CD14-positive monocyte (primary cell): ENCODE measurements at places on chromosomes 1 and 21.

- DNase-seq, result no peak
Measured at GRCh38 chr1:22850681-22851080, 122.0 kb downstream of the LACTBL1 start.

DNA sequence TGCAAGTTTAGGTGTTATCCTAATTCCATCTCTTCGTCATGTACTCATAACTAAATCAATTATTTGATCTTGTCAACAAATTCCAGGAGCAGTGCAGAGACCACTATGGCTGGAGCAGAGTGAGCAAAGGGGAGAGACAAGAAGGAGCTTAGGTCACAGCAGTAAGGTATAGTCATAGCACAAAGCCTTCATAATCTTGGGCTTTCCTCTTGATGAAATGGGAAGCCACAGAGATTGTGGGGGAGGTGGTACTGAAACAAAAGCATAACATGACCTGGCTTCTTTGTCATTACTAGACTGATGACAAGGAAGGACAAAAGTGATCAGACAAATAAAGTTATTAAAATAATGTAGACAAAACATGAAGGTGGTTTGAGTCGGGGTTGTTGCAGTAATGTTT lies 60.1 kb upstream of the PTGS2 start:
- no peak for DNase-seq

DNA sequence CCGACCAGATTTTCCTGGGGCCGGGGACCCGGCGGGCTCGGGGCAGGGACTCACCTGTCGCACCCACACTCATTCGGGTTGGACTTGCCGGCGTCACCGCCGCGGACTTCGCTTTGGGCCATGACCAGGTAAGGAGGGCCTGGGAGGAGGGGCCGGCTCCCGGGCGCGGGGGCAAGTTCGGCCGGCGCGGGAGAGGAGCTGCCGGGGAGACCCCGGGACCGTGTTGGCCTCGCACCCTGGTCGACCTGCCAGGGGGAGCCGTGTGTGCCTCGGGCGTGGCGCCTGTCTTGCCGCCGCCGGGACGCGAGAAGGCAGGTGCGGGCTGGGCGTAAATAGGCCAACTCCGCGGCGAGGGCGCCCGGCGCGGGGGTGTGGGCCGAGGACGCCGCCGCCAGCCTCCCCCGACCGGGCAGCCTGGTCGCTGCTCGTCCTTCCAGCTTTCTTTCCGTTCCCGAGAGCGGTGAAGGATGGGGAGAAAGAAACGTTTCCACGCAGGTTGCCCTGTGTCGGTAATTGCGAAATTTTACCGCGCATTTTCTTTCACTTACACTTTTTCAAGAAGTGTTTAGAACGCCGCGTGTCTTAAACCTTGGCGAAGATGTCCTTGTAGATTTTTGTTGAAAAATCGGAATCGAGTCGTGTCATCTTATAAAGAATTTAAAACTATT lies 558 bp downstream of the USP1 start:
- peak; percentile 52 for DNase-seq

DNA sequence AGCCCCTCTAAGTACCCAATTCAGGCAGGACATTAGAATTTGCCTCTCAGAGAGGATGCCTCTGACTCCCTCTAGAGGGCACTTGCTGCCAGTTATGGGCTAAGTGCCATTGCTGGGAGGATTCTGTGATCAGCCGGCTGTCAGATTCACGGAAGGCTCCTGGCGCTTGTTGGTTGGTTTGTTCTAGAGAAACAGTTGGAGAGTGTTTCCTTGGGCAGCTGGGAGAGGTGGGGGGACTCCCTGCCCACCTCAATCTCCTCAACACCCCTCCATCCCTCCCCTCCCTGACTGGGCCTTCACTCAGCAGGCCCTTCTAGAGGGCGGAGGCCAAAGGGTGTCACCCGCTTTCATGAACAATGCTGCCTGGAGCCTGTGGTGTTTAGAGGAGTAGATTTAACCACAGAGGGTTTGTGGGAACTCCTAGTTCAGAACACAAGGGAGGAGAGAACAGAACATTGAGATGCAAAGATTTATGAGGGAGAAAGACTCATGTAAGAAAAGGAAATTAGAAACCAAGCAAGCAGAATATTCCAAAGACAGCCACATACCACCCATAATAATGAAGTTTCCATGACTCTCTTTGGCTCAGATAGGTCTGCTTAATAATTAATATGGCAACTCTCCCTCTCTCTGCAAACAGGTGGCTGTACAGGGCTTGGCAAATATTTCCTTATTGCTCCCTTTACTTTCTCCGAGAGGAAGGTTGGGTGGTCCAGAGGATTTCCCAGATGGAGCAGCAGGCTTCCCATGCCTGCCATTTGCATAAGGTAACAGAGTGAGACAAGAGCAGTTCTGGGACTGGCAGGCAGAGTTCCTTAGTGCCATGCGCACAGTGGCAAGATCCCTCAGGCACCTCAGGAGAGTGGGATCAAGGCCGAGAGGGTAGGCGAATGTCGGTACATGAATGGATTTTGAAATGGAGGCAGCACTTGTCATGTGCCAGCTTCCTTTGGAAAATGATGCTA lies 30.0 kb upstream of the ACP6 start:
- peak; percentile 2 for DNase-seq

GRCh38 chr1:231923491-231924041 lies 297.0 kb downstream of the DISC1 start:
- DNase-seq, result no peak

DNA sequence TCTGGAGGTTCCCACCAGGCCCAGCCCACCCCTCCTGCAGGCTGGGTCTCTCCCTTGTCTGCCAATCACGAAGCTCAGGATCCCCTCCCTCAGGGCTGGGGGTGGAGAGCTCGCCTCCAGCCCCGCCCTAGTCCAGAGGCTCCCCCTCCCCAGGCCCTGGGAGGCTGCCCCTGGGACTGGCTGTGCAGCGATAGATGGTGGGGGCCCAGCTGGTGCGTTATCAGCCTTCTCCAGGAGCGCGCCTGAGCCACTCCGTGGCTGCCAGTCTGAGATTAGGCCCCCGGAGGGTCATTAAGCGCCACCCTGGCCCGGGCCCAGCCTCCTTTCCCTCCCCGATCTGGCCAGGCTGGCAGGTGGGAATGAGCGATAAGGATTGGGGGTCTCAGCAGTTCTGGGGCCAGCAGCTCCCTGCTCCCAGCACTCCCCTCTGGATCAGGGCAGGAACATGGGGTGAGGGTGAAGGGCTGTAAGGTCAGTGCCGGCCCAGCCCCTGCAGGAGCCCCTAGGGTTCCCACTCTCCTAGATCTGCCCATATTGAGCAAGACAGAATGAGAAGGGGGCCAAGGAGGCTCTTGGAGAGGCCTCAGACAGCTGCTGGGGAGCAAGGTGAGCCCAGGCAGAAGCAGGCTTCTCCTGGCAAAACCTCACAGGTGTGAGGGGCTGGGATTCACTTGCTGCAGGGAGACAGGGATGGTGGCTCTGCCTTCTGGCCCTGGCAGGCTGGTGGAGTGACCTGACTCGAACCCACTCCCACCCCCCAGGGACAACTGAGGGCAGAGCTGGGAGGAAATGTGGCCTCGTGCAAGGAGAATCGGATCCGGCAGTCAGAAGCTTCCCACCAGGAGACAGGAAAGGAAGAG lies 8.5 kb downstream of the PDZK1IP1 start:
- no peak for DNase-seq

- no peak for DNase-seq
Measured at GRCh38 chr1:247738315-247738714, at the start of gene OR14K1. Gene OR14K1, plus strand, starts transcription at chr1:247738615. Its CDS starts 0 bp downstream, at chr1:247738615.

GRCh38 chr1:91123773-91124172 lies 101.9 kb upstream of the ZNF644 start:
- DNase-seq, result no peak

- DNase-seq, result peak; percentile 83
Measured at GRCh38 chr1:31931593-31932225, 6.5 kb downstream of the PTP4A2 start.

DNA sequence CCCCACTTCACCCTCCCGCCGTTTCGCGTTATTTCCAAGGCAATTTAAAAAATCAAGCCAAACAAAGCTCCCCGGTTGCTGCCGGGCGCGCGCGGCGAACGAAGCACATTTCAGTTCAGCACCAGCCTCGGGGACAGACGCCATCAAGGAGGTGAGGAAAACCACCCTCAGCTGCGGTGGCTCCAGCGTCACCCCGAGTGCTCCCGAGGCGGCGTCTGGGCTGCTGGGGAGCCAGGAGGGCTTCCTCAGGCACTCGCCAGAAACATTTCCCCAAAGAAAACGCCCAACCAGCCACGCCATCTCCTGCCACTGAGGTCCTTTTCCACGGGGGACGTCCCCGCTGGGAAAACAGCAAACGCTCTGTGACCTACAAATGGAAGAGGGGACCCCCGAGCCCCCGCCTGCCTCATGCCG lies 623 bp downstream of the GNG4 start:
- DNase-seq, result peak; percentile 46

- no peak for DNase-seq
Measured at GRCh38 chr1:150414592-150414991, 50.6 kb downstream of the RPRD2 start.

DNA sequence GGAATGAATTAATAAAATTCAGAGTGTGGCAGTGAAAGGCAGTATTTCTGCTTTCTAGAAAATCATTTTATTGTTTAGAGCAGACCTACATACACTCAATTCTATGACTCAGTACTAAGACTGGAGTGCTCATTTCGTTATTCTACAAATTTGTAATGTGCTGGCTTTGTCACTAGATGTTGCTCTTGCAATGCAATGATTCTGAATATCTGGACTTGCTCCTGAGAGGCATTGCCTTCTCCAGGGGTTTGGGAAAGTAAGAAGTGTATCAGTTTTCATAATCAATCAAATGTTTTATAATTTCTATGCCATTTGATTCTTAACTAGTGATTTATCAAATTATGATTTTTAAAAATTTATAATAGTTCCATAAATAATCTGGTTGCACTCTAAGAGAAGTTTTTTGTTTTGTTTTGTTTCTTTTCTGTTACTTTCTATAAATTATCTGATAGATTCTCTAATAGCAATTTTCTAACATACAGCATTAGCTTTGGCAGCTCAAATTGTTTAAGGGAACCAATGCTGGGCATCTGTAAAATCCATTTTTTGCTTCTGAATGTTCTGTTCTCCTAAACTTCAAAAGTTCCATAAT lies 280.5 kb upstream of the SGIP1 start:
- peak; percentile 80 for DNase-seq

- no peak for DNase-seq
Measured at GRCh38 chr1:22738522-22738921, 27.9 kb downstream of the EPHB2 start.

DNA sequence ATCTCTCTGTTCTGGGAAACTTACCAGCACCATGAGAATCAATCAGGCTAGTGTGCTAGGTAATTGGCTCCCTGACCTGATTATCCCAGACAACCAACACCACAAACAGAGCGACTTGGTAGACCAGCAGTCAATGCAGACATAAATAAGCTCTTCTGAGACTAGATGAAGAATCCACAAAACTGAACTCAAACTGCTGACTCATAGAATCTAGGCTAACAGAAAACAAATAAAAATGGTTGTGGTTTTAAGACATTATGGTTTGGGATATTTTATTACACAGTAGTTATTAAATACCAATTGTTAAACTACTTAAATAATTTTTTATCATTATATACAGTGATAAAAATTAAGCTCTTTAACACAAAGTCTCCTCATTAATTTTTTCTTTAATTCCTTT lies 535.7 kb downstream of the COL11A1 start:
- no peak for DNase-seq

DNA sequence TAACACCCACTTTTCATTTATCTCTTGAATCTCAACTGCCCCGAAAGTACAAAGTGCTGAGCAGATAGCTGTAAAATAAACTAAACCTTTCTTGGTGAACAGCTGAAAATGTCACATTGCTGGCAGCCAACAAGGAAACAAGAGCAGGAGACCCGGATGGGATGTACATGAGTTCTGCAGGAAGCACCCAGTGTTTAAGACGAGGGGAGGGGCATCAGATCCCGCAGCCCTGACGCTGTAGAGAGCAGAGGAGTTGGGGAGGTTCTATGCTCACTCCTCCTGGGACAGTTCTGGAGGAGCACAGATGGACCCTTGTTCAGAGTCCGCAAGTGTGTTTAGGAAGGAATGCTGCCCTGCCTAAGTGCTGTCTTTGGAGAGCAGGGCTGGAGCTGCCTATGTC lies 32.0 kb upstream of the EPHA8 start:
- DNase-seq, result no peak

DNA sequence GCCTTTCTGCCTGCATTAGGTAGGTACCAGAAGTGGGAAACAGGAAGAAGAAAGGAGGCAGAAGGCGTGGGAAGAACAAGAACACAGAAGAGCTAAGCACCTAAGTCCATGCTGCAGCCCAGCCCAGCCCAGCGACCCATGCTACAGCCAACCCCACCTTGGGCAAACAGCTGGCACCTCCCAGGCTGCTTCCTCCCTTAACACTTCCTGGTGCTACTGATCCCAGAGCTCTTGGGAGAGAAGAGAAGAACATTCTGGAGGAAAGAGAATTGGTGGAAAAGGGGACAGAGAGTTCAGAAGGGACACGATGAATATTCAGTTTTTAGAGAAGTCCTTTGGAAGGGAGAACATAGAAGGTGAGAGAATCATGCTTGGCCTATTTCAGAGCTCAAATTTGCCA lies 28.5 kb downstream of the PLEKHA6 start:
- DNase-seq, result no peak

DNA sequence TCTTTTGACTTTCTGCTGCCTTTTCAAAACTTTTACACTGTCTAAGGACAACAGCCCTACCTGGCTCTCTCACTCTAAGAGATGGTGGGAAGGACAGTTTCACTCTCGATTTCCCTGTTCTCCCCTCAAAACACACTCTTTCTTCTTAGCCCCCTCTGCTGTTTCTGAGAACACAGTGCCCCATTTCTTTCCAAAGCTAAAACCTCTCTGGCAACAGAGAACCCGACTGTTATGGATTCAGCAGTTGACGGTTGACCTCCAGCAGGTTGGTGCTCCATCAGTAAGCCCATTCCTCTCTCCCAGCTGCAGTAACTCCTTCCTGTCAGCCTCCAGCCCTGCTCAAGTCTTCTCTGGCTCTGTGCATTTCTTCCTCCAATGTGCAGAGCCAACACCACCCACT lies 88.2 kb upstream of the ABCD3 start:
- DNase-seq, result no peak

DNA sequence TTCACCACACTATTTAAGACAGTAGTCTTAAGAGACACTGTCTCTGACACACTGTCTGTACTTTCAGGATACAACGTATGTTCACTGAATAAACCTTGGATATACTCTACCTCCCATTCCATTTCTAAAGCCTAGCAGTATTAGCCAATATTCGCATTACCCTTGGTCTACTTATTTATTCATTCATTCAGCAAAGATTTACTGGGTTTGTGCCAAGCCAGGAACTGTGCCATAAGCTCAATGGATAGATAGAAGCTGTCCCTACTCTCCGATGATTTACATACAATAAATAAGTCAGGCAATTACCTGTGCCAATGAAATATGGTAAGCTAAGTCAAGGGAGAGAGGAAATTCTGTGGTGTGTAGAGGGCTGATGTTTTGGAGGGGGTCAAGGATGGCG lies 195.2 kb upstream of the RAB4A start:
- DNase-seq, result no peak

GRCh38 chr21:44444286-44444931 lies 10.9 kb upstream of the LRRC3 start:
- no peak for DNase-seq
